ENCODE measurements at places on chromosomes 16 and 17.

GRCh38 chr16:793414-793813 lies 5.0 kb downstream of the CHTF18 start:
- no peak for DNase-seq

GRCh38 chr16:8398548-8398947 lies 191.8 kb downstream of the TMEM114 start:
- no peak for DNase-seq

DNA sequence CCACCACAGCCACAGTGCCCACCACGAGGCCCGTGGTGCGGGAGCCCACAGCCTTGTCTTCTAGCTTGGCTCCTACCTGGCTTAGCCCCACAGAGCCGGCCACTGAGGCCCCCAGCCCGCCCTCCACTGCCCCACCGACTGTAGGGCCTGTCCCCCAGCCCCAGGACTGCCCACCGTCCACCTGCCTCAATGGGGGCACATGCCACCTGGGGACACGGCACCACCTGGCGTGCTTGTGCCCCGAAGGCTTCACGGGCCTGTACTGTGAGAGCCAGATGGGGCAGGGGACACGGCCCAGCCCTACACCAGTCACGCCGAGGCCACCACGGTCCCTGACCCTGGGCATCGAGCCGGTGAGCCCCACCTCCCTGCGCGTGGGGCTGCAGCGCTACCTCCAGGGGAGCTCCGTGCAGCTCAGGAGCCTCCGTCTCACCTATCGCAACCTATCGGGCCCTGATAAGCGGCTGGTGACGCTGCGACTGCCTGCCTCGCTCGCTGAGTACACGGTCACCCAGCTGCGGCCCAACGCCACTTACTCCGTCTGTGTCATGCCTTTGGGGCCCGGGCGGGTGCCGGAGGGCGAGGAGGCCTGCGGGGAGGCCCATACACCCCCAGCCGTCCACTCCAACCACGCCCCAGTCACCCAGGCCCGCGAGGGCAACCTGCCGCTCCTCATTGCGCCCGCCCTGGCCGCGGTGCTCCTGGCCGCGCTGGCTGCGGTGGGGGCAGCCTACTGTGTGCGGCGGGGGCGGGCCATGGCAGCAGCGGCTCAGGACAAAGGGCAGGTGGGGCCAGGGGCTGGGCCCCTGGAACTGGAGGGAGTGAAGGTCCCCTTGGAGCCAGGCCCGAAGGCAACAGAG lies 10.5 kb downstream of the VASN start:
- no peak for DNase-seq

- DNase-seq = peak; percentile 47
Measured at GRCh38 chr17:917941-918740, 61.4 kb downstream of the NXN start.

DNA sequence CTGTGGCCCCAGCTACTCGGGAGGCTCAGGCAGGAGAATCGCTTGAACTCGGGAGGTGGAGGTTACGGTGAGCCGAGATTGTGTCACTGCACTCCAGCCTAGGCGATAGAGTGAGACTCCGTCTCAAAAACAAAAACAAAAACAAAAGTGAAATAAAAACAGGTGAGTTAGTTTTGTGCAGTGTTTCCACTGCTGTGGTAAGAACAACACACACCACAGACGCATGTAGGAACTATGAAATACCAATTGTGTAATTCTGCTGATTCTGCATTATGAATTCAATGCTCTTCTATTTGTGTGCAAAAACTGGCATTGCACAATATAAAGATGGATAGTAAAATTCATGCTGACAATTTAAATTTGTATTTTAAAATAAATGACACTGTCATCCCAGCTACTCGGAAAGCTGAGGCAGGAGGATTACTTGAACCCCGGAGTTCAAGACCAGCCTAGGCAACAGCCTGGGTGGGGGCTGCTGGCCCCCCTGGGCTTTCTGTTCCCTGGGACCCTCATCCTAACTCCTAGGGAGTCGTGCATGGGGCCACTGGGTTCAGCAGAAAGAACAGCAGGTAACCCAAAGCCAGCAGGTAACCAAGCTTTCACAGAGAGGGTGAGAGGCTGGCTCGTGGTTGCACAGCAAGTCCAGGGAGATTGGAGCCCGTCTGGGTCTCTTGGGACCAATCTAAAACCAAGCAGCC lies 10.6 kb upstream of the RHBDF2 start:
- DNase-seq = peak; percentile 40

DNA sequence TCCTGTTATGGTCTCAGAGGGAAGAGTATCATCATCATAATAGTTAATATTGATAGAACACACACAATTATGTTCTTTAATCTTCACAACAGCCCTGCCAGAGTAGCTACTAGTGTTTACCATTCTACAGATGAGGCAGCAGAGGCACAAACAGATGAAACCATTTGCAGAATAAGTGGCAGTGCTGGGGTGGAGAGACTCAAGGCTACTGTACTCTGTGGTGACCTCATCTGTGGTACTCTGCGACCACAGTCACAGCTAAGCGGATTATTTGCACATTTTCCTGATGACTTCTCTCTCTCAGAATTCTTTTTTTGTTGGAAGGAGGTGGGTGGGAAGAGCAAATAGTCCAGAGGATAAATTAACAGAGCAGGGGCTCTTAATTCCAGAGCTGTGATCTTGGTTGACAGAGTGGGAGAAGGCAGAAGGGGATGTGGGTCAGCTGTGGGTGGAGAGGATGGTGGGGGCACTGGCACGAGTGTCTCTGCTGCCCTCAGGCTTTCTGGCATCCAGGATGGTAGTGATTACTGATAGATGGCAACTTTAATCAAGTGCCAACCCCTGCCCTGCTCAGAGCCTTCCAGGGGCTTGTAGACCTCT lies 41.8 kb downstream of the MRM1 start:
- DNase-seq = no peak

DNA sequence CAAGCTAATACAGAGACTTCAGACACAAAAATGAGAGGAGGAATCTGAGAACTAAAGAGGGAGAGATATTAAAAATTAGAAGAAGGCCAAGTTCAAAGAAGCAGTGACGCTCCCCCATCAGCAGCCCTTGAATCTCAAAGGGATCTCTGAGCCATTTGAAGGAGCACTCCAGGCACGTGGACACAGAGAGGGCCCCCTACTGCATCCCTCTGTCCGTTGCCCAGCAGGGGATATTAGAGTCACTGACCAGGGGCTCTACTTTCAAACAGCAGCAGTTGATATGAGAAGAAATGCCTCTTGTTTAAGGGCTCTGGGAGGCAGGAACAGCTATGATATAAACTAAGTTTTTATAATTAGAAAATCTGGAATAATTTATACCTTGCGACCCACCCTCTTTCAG lies 479.0 kb upstream of the SALL1 start:
- no peak for DNase-seq

GRCh38 chr17:4725646-4726310 lies 5.5 kb upstream of the MED11 start:
- no peak for DNase-seq

All from AG10803 (cell line).